ENCODE measurements at places on chromosomes 16 and 17.

DNA sequence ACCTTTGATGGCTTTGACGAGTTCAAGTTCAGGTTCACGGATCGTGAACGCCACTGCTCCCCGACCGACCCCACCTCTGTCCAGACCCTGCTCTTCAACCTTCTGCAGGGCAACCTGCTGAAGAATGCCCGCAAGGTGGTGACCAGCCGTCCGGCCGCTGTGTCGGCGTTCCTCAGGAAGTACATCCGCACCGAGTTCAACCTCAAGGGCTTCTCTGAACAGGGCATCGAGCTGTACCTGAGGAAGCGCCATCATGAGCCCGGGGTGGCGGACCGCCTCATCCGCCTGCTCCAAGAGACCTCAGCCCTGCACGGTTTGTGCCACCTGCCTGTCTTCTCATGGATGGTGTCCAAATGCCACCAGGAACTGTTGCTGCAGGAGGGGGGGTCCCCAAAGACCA, 17.6 kb downstream of the NOD2 start:
- DNase-seq, result no peak

DNA sequence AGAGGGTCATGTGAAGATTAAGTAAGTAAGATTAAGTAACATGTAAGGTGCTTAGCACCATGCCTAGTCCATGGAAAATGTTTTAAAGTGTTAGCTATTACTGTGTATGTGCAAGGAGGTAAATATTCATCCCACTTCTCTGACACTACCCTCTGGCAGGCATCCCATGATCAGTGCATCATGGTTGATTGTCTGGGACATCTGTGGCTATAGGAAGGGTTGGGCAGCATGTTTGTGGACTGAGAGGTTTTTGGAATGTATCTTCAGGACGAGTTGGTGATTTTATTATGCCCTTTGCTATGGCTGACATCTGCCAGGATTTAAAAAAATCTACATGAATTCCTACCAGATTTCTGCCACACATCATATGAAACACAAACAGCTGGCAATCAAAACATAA, 6.5 kb upstream of the TAOK1 start:
- DNase-seq, result no peak

DNA sequence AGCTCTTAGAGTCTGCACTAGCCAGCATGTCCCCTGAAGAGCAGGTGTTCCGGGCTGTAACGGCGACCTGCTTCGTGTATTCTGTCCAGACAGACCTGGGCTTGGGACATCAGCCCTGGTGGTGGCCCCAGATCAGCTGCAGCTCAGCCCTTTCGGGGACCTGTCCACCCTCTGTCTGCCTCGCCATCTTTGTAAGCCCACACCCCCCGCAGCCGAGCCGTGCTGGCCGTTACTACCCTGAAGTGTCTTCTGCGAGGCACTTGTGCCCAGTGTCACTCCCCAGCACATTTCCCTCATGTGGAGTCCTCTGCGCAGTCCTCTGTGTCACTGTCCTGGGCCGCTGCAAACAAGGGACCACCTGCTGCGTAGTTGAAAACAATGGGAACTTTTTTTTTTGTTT, 10.4 kb downstream of the CARD14 start:
- DNase-seq, result no peak

DNA sequence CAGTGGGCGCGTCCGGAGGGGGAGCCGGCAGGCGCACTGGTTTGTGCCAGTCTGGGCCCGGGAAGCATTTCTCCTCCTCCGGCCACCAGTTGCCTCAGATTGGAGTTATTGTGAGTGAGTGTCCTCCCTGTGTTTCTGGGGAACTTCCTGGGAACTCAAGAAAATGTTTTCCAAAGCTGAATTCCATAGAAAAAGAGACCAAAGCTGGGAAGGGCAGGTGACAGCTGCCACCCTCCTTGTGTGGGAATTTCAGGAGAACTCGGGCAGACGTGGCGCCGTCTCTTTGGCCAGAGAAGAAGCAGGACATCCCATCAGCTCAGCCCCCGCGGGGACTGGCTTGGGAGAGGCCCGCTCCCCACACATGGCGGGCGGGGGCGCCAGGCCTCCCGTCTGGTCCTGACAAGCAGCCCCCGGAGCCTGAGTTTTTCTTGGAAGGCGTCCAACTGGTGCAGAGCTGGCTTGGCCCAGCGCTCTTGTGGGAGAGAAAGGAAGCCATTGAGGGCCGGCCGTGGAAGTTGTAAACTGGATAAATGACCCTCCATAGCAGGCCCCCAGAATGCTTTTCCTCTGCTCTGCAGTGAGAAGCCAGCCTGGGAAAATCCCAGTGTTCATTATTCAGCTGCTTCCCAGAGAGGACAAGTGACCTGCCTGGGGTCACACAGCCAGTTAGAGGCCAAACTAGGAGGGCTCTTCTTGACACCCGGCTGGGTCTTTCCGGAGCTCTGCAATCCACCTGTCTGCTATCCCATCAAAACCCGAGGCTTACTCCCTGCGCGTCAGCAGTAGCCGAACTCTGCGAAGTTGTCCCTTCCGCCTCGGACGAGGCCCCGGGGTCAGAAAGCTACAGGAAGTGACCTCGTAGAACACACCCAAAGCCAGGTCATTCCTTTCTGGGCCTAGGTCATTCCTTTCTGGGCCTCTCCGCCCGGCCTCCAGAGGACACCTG, 39.2 kb upstream of the GSE1 start:
- no peak for DNase-seq

- no peak for DNase-seq
These were observed at the start of gene NEURL4 for GRCh38 chr17:7328840-7329373. Gene NEURL4, minus strand, starts transcription at chr17:7329335. Its CDS starts 23 bp downstream, at chr17:7329312.

- DNase-seq, result no peak
These were observed 7.7 kb downstream of the CYB561 start for GRCh38 chr17:63438092-63439051.

- DNase-seq, result no peak
These were observed 23.9 kb upstream of the CLEC18A start for GRCh38 chr16:69927056-69927757.

- no peak for DNase-seq
These were observed 14.1 kb downstream of the TP53 start for GRCh38 chr17:7673239-7673638.

DNA sequence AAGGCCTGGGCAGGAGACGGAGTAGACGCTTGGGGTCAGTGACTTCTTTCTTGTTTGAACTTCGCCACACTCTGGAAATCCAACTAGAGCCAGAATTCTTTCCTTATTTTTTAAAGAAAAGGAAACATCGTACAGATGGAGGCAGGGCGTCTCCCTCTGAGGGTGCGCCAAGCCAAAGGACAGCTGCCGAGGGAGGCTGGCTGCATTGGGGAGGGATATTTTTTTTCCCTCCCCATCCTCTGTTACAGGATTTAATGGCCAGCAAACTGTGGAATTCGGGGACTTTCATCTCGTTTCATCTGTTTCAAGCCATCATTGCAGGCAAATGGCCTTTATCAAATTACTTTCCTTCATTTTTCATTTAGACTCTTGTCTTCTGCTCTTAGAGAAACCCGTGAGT, 15.9 kb downstream of the CDK5R1 start:
- no peak for DNase-seq

DNA sequence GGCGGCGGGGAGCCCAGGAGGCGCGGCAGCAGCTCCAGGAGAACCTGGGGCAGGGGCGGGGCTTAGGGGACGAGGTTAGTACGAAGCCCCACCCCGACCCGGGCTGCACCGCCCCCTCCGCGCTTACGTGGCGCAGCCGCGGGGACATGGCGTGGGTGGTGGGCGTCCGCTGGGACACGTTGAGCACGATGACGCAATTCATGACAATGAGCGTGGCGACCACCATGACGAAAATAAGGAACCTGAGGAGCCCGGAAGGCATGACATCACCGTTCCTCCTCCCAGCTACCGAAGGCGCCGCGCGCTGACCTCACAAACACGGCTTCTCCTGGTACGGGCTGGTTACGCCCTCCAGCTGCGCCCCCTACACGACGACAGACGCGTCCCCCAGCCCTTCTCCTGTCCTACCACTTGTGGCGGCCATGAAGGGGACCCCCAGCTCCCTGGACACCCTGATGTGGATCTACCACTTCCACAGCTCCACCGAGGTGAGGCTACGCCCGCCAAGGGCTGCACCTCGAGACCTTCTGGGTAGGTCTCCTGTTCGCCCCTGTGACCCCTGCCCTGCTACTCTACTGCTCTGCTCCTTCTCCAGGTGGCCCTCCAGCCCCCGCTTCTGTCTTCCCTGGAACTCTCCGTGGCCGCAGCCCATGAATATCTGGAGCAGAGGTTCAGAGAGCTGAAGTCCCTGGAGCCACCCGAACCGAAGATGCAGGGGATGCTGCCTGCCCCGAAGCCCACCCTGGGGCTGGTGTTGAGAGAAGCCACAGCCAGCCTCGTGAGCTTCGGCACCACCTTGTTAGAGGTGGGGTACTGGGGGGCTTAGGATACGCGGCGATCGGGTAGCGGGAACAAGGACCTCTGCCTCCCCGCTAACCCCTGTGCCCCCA, at the start of gene C17orf107:
Gene C17orf107 (plus strand): TSS at position 196 of the 890 bp plus-strand sequence. CDS start 227 bp downstream, at position 423.
- no peak for DNase-seq

- DNase-seq, result no peak
These were observed 30.5 kb upstream of the GNG13 start for GRCh38 chr16:830871-831570.

DNA sequence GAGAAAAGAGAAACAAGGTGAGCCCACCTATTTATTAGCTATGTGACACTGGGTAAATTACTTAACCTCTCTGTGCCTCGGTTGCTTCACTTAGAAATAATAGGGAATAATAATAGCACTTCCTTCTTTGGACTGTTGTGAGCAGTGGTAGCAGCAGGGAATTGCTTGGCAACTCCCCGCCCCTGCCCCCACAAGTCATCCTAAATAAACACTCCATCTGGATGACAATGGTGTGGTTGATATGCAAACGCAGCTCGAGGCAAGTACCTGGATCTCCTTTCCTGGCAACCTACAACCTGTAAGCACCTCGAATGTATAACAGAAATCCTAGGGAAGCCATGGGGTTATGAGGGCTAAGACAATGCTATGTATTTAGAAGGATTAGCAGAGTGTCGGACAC, 9.1 kb downstream of the TEKT3 start:
- no peak for DNase-seq

DNA sequence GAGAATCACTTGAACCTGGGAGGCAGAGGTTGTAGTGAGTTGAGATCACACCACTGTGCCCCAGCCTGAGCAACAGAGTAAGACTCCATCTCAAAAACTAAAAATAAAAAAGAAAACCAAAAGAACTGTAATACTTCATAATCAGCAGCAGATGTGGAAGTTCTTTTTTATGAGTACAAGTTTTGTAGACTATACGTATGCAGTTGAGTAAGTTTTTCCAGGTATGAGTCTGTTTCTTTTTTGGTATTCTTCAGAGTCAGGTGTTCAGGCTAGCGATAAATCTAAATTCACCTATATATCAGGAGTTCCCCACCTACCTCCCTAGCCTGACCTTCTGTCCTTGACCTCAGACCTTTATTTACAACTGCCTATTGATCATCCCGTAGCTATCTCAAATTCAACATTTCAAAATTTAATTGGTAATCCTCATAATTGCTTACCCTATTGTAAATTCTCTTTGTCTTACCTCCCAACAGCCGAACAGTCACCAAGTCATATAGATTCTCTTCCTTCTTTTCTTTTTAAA, 10.7 kb downstream of the DCTN5 start:
- DNase-seq, result no peak

GRCh38 chr17:41442739-41443138, 2.0 kb upstream of the KRT38 start:
- DNase-seq, result no peak

DNA sequence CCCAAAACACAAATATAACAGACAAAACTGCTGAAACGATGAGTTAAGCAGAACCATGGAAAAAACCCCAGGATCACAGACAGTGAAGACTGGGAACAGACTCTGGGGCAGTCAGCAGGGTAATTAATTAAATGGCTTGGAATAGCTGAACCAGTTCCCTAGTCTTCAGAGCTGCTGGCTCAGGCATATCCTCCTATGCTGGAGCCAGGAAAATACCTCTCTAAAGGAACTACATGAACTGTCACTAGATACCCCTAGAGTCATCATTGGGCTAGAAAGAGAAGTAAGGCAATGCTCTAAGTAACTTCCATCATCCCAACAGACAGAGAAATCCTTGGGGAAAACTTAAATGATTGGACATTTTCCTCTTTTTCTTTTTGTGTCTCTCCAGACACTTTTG, 113.0 kb downstream of the STXBP4 start:
- no peak for DNase-seq

- peak; percentile 32 for DNase-seq
These were observed 24.4 kb downstream of the CCDC57 start for GRCh38 chr17:82188001-82188961.

DNA sequence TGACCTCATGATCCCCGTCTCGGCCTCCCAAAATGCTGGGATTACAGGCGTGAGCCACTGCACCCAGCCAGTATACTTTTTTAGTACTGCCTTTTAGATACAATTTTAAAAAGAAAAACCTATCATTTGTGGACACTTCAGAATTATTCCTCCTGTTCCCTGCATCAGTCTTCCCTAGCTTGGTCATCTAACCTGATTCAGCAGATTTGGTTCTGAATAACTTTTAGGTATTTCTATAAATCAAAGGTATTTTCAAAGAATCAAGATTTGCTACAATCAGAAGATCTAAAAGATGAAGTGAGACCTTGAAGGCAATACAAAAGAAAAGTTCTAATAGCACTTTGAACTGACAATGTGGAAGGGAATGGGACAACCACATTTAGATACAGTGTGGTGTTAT, 30.0 kb downstream of the MBTD1 start:
- no peak for DNase-seq

DNA sequence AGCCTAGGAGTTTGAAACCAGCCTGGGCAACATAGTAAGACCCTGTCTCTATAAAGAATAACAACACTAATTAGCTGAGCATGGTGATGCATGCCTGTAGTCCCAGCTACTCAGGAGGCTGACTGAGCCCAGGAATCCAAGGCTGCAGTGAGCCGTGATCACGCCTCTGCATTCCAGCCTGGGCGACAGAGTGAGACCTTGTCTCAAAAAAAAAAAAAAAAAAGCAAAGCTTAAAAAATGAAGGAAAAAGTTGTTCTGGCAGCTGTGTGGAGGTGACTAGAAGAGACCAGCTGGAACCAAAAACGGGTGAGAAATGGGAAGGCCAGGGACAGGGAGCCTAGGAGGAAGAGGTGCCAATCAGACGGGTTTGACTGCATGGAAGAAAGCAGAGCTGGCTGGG, 4.2 kb downstream of the BCL7C start:
- DNase-seq, result no peak

GRCh38 chr17:11047228-11047627, 193.8 kb upstream of the SHISA6 start:
- no peak for DNase-seq

DNA sequence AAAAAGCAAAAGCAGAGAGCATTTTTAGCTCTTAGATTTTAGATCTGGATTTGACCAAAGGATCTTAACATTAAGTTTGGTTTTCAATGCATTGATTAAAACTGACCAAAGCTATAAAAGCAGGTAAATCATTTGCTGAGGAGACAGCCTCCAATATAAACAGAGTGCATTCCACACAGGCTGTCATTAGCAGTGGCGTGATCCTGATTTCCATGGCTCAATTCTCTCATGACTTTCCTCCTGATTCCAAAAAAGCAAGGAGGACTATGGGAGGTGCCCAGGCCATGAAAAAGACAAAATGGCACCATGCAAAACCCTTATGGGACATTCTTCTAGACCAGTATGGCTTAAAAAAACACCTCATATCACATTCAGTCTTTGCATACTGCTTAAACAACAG, 53.5 kb downstream of the PARN start:
- no peak for DNase-seq

Measured in COR-L47 (cell line).